ENCODE measurements at places on chromosomes 1 and 21.

- no peak for DNase-seq
Observed at GRCh38 chr1:42385283-42385682, 4.7 kb downstream of the RIMKLA start.

DNA sequence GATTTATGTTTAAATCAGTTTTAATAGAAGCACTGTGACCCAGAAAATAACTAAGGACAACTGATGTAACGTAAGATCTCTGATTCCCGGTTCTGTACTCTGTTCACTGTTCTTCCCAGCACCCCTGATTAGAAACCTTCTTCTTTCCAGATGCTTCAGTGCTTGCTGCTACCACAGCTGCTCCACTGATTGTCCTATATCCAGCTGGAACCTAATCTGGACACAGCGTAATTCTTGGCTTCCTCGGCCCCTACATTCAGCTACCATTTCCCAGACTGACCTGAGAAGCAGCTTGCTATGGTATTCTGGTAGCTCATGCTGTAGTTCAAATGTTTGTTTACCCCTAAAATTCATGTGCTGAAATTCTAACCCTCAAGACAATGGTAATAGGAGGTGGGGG is 302.7 kb downstream of the GRIK1 start:
- no peak for DNase-seq

GRCh38 chr1:236421022-236421421 is 26.9 kb downstream of the EDARADD start:
- no peak for DNase-seq

DNA sequence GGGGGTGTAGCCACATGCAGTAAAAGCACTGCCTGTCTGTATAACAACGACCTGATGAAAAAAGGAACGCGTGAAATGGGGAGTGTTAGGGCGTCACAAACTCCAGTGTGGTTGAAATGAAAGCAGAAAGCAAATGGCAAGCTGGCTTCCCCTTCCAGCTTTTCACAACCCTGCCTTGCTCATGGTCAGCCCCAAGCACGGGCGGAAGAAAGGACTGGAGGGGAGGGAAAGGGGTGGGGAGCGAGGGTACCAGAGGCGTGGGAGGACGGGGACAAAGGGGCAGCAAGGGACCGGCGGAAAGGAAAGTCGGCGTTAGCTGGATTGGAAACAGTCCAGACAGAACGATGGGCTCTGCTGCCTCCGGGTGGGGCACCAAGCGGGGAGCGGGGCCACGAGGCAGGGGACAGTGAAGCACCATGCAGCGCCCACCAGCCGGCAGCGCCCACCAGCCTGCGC is 9.6 kb downstream of the VPS26C start:
- DNase-seq, result no peak

DNA sequence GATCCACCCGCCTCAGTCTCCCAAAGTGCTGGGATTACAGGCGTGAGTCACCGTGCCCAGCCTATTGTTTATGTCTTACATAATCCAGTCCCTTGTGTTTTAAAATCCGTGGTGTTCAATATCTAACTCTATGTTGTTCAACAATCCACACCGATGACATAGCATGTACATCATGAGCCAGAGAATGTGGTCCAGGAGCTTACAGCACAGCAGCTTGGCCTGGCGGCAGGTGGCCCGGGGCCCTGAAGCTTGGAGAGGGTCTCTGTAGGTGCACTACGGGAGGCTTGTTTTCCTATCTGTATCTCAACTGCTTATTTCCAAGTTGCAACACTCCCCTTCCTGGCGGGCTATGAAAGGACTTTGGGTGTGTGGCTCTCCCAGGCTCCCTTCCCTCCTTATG is 138.4 kb downstream of the ADSS2 start:
- no peak for DNase-seq

DNA sequence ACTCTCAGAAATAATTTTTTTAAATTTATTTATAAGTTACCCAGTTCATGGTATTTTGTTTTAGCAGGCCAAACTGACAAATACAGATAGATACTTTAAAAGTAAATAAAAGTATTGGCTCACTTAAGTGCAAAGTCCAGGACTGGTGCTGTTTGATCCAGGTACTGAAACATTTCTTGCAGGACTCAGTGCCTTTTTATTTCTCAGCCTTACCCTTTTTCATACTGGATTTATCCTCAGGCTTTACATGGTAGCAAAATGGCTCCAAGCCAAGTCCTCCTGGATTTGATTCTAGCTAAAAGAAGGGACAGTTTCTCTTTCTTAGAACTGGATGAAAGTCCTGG is 83.8 kb downstream of the DIRAS3 start:
- no peak for DNase-seq

GRCh38 chr1:25676488-25676887 is 59.9 kb downstream of the MAN1C1 start:
- no peak for DNase-seq

Measured in HCT116 (cell line).